ENCODE measurements at places on chromosomes 4 and X.
A peak's percentile ranks its signal among the peaks of the same experiment; 100 is the strongest.

DNA sequence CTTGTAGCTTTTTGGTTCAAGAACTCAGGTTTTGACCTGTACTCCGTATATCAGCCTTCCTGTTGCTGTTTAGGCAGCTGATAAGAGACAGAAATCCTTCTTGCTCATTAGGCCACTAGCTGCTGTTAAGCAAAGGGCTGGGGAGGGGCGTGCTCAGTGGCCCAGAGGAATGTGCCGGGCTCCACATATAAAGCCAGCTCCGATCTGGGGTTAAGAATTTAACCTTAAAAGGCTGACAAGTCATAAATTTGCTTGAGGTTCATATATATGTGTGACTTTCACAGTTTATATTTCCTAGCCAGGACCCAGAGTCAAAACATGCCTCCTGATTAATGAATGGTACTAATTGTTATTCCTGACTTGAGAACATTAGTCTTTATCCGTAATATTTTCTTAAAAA lies 15.3 kb downstream of the GPC3 start:
- DNase-seq, result no peak

DNA sequence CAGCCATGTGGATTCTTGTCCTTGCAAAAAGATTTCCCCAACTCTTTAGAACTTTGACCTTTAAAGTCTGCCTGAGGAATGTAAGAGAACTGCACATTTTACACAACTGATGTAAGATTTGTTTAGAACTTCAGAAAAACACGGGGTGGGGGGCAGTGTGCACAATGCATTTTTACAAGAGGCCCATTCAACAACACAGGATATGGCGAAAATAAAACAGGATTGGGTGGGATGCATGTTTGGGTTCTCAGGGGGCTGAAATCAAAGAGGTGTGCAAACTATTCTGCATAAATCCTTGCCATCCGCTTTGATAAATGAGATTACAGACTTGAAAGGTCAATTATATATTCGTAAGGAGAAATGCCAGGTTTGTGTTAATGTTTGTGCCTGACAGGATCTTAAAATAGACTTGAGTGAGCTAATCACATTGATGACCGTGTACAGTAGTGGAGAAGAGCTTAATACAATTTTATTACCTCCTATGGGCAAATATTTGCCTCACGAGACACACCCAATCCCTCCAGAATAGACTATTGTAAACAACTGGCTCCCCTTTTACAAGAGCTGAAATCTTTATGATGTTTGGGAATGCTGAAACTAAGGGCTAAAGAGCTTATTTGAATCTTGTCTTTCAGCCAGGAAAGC lies 184.1 kb upstream of the LEF1 start:
- no peak for DNase-seq

- DNase-seq, result no peak
These were observed 125.8 kb downstream of the EDA start for GRCh38 chrX:69741721-69742120.

GRCh38 chrX:41526925-41527324 lies 79.8 kb downstream of the NYX start:
- no peak for DNase-seq

GRCh38 chr4:81629366-81629765 lies 157.7 kb upstream of the RASGEF1B start:
- DNase-seq, result no peak

- DNase-seq, result no peak
These were observed 518 bp upstream of the CNKSR2 start for GRCh38 chrX:21373637-21374162.

DNA sequence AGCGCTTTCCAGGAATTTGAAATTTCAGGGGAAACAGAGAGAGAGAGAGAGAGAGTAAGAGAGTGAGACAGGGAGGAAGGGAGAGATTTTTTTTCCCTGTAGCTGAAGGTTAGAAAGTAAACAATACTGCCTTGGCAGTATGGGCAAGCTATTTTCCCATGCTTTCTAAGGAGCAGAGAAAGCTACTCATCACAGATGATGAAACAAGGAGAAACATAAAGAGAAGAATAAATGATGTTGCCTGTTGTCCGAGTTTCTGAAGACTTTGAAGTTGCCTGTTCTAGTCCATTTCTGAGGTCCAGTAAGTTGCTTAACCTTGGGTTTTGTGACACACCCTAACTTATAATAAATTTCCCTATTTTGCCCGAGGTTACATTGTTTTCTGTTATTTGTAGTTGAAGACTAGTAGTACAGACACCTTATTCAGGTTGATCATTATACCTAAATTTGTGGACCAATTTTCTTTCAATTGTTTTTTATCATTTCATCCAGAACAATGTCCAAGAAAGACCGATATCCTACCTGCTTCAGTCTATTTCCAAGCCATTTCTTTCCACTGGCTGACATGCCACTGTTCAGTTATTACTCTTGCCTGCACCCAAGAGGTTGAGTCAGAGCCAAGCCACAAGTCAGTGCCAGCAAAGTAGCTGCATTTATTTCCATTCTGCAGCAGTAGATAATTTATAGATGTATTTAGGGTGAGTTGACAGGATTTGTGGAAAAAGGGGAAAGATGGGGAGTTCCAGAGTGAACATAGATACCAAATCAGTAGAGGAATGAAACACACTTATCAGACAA lies 49.7 kb upstream of the SLC16A2 start:
- no peak for DNase-seq

GRCh38 chr4:122901247-122902010 lies 21.0 kb downstream of the NUDT6 start:
- no peak for DNase-seq

DNA sequence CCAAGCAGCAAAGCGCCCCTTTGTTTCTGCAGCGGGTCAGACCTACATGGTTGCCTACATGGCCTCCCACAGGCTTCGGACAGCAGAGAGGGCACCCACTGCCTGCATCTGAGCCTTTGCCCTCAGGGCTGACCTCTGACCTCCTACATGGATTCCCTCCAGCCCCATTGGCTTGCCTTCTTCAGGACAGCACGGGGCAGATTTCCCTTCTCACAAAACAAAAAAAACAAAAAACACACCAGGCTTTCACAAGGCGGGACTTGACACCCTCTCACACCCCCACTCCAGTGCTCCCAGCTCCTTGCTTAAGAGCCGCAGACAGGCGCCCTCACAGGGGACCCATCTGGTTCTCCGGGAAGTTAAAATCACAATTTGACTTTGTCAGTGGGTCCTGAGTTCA lies 32.9 kb downstream of the ZFYVE28 start:
- DNase-seq, result no peak

DNA sequence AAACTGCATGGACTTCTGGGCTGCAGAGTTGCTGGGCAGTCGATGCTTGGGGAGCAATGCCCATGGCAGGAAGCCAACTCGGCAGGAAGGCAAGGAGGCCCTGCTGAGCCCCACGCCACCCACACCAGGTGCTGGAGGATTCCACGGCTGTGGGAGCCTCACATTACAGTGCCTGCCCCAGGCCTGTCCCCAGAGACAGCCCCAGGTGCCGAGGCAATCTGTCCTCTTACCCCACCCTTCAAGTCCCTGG lies 53.9 kb downstream of the HMX1 start:
- DNase-seq, result no peak

DNA sequence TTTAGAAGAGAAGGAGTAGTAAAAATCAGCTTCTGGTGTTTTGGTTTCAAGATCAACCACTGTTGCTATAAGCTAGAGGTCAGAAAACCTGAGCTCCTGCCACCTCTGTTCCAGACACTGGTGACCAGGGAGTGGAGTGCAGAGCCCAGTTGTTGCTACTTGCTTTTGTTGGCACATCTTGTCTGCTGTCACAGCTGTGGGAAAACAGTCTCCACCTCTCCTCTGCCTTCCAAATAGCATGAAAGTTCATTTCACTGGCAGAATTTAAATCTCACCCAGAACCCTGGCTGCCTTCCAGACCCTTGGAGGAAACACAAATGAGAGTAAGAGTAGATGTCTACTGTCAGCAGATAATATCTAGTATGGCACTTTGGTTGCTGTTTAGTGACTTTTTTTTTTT lies 297.5 kb upstream of the KLF3 start:
- no peak for DNase-seq

- DNase-seq, result no peak
These were observed 43.1 kb downstream of the ADAMTS3 start for GRCh38 chr4:72525938-72526337.

GRCh38 chr4:68180849-68181526 lies 51.3 kb upstream of the TMPRSS11F start:
- no peak for DNase-seq

DNA sequence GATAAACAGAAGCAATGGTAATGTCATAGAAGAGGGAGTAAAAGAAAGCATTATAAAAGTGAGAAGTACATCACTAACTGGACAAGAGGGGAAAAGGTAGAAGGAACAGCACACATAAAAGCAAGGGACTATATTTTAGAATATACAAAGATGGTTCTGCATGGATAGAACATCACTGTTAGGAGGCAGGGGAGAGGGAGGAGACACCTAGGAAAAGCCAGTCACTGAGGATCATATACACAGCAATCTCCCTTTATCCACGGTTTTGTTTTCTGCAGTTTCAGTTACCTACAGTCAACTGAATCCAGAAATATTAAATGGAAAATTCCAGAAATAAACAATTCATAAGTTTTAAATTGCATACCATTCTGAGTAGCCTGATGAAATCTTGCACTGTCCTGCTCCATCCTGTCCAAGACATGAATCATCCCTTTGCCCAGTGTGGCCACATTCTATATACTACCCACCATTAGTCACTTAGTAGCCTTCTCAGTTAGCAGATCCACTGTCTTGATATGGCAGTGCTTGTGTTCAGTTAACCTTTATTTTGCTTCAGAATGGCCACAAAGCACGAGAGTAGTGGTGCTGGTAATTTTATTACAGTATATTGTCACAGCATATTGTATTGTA lies 74.2 kb downstream of the PPA2 start:
- no peak for DNase-seq

DNA sequence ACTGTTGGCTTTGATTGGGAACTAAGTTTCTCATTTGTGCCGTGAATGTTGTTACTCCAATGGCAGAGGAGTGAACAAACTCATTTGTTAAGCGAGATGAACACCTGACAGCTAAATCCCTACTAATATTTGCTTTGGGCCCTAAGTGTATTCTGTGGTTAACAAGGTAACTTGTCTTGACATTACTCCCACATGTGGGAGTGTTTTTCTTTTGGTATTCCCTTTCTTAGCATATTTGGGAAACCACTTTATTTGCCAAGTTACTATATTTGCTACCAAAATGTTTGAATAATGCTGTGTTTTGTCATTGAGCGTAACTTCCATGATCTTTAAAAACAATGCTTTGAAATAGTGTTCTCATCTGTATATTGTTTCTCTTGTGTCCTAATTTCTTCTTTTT lies 82.5 kb downstream of the ARHGAP10 start:
- no peak for DNase-seq

GRCh38 chr4:38605753-38606586 lies 58.0 kb upstream of the KLF3 start:
- DNase-seq, result no peak

GRCh38 chr4:100963627-100964026 lies 383.7 kb downstream of the PPP3CA start:
- DNase-seq, result no peak

DNA sequence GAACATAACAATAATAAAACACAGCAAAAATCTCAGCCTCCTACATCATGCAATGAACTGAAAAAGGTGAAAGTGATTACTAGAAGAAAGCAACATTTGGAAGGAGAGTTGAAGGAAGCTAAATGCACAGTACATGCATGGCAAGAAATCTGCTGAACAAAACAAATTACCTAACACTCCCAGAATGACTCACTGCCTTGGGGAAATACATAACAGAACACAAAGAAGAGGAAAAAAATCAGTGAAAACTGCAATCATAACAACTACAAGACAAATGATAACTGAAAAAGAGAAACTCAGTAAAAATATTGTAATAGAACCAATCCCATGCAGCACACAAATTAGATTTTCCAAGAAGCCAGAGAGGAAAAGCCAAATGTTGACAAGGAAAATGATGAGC lies 1513.2 kb downstream of the ARAP2 start:
- no peak for DNase-seq

GRCh38 chr4:38759113-38759789 lies 23.5 kb downstream of the TLR10 start:
- peak; percentile 16 for DNase-seq

DNA sequence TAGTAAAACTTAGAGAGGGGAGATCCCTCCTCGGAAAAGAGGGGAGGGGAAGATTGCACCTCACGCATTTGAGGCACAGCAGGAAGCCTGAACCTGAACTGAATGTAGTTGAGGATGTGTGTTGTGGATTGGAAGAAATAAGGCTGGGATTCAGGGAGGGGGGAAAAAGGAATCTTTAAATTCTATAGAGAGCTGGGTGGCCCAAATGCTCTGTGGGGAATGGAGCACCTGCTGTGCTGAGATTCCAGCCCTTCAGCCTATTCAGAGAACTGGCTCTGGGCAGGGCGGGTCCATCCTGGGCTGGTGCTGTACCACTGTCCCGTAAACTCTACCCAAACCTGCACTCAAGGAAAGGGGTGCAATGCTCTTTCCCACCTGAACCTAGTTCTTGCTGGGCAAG lies 4.1 kb downstream of the FOXO4 start:
- no peak for DNase-seq

GRCh38 chr4:106160560-106160959 lies 155.4 kb downstream of the TBCK start:
- no peak for DNase-seq

DNA sequence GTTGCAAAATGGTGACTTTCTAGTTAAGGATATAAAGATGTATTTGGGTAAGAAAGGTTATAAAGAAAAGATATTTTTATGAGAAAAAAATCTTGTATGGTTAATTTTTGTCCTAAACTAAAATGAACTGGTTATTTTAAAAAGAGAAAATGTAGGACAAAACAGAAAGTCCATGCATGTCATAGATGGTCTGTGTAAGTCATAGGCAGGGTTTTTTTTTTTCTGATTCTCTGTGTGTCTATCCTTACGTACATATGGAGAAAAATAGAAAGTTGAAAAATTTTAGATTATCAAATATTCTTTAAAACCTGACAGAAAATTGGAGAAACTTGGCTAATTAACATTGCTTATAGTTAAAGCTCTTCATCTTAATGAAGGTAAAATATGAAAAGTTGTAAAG lies 493.4 kb downstream of the IQCM start:
- no peak for DNase-seq

DNA sequence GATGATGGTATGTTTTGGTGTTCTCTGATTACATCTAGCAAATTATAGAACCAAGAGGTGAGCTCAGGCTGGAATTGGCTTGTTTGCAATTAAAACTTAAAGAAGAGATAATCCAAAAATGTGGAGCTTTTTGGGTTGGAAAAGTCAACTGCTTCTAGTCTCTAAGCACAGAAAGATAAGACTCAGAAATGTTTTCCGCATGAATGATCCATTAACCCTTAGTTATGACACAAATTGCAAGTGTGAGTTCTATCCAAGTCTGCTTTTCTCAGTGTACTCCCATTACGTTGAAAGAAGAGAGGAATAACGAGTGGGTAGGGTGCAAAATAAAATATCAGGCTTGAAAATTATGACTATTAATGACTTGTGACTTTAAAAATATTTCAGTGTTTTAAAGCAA lies 38.5 kb downstream of the HPGD start:
- no peak for DNase-seq

GRCh38 chr4:184344435-184344834 lies 126.8 kb upstream of the ENPP6 start:
- DNase-seq, result no peak

DNA sequence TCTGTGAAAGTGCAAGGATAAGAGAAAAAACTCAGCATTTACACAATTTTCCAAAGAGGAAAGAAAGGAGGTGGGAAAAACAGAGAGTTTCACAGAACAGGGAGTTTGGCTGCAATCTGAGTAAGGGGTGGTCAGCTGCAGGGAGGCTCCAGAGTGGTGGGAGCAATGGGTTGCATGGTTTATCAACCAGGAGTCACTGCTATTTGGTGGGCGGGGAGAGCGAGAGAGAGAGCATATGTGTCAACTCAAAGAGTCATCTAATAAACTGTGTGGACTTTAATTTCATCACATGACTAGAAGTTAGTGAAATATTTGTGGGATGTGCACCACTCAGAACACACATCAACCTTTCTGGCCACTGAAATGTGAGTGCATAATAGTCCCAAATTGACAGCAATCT lies 94.6 kb downstream of the FAM13A start:
- DNase-seq, result no peak
